SHP77 treated with DMSO at 0.1 percent for 48 hours (cell line): ENCODE measurements at places on chromosomes 1 and 21.

DNA sequence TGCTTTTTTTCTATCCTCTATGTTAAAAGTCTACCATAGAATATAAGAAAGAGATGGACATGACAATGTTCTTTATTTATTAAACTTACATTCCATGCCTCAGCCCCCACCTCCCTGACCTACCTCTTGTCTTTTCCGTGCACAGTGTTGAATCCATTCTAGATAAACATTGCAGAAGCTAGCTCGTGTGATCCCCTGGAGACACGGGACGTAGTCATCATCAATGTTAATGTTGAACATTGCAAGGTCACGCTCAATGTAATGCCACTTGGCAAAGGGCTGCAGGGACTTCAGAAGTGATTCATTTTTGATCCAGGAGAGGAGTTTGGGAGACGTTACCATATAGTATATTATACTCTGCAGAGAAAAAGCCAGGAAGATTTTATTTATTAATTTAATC, 66.4 kb downstream of the NTPCR start:
- no peak for DNase-seq

- no peak for DNase-seq
Measured at GRCh38 chr21:21232320-21232719, 234.1 kb downstream of the NCAM2 start.

- no peak for DNase-seq
Measured at GRCh38 chr1:160342526-160342925, 524 bp downstream of the COPA start.

DNA sequence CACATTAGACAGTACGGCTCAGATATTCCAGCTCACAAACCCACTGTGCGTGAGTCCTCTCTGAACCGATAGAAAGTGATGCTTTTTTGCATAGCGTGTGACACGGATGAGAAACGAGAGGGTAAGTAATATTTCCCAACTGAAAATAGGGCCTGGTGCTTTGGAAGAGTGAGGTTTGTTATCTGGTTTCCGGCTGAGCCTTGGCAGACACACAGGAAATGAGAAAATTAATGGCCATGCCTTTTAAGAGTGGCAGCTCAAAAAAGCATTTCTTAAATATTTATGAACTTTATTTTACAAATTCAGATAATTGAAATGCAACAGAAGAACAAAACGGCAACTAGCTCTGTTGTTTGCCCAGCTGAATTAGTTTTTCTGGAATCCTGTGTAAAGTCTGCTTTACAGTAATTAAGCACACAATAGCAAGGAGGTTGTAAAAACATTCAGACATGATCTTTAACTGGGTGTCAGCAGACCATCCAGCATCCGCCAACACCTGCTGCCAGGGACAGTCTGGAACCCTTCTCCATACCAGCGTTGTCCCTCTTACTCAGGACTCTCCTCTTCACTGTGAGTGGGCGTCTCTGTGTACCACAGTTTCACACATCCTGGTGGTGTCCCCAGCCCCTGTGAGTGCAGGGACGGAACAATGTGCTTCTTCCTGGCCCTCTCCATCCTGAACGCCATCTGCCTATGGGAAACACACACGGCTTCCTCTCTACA, 155.4 kb downstream of the PGBD5 start:
- DNase-seq: peak; percentile 97

- DNase-seq: no peak
Measured at GRCh38 chr1:186094172-186094571, 280.9 kb downstream of the TPR start.

DNA sequence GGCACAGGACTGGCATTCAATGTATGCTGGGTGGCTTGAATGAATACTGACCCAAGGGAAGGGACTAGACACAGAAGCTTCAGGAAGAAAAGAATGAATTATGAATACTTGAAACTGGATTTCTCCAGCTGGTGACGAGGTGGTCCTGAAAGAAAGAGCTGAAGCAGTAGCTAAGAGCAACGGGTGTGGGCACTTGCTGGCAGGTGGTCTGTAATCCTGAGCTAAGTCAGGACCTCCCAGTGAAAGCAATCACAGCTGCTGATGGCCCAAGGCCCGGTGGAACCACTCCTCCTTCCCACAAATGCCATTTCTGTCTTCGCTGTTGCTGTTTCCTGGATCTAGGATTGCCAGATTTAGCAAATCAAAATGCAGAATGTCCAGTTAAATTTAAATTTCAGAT, 47.0 kb downstream of the NEK2 start:
- DNase-seq: no peak

DNA sequence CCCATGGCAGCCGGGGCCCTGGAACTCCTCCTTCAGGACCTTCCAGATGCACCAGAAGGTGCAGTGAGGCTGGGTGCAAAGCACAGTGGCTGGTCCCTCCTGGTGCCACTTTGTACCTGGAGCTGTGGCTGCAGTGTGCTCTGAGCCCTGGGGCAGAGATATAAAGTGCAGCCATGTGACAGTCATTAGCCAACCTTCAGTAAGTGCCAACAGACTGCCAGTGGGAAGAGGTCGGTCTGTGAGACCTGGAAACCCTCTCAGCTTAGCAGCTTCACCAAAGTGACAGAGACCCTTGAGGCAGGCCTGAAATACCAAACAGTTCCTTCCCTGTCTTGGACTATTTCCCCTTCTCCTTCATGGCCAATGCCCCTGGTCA, 26.7 kb upstream of the NGF start:
- no peak for DNase-seq

DNA sequence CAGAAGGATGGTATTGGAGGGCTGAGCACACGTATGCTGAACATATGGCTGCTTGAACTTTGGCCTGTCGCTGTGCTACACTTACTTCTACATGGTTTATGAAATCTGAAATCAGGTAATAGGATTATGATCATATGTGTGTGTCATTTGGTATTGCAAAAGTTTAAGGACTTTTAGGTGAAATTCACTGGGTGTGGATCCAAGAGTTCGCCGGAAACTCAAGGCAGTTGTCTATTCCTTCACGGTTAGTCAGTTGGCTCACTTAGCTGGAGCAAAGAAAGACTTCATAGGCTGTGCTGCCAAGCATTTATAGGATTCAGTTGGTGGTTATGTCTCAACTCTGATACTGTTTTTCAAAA, 927 bp downstream of the UAP1 start:
- DNase-seq: no peak

GRCh38 chr1:183568176-183569021, 21.9 kb downstream of the NCF2 start:
- DNase-seq: no peak
